ENCODE measurements at places on chromosomes 11 and 22. TPM values are rescaled to one million over a fixed set of nuclear protein-coding genes. Genes with fewer than 3 reads are reported as not detected.
A peak's percentile ranks its signal among the peaks of the same experiment; 100 is the strongest.

The MFRP gene
- total RNA-seq, result 2.9 TPM

The GAL gene
- not detected for total RNA-seq

The SERHL2 gene
- not detected for total RNA-seq

The RAB36 gene
- 1.7 TPM for total RNA-seq

The KRTAP5-10 gene
- total RNA-seq, result not detected

The OR4D5 gene
- total RNA-seq, result 7.2 TPM

The CHRDL2 gene
- total RNA-seq, result not detected

The ZNF70 gene
- 5.3 TPM for total RNA-seq

The OR52W1 gene
- not detected for total RNA-seq

The OR51B4 gene
- 3.1 TPM for total RNA-seq

DNA sequence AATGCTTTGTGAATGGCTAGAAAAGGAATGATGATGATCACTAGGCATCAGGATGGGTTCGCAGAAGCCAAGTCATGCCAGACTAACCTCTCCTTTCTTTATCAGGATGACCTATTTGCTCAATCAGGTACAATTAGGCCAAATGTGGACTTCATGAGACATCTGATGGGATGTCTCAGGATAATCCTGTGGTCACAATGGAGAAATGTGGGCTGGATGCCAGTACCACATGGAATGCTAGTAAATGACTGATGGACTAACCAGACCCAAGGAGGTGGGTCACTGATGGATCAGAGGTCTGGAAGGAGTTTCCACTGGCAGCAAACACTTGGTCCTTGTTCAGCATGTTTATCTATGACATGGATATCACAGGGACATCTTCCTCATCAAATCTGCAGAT is 94.8 kb upstream of the PHOX2A start:
- no peak for DNase-seq

GRCh38 chr11:77113382-77114088 is 10.9 kb downstream of the OMP start:
- peak; percentile 34 for DNase-seq

DNA sequence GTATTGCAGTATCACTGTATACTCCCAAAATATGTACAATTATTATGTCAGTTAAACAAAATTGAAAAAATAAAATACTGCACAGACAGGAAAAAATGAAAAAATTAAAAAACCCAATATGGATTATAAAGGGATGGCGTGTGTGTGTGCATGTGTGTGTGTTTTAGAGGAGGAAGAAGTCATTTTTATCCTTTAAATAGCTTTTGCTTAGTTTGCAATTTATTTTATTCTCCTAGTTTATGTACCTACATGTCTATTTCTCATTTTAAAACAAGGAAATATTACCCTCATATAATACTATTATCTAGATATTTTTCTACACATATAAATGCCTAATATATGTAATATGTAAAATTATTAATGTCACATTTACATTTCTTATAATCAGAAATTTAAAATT is 1144.3 kb downstream of the LRRC4C start:
- DNase-seq, result no peak

GRCh38 chr22:25741692-25742626 is at the start of gene MYO18B:
Gene MYO18B (plus strand): TSS chr22:25742188. CDS start chr22:25761093, 18,905 bp downstream.
- no peak for DNase-seq

DNA sequence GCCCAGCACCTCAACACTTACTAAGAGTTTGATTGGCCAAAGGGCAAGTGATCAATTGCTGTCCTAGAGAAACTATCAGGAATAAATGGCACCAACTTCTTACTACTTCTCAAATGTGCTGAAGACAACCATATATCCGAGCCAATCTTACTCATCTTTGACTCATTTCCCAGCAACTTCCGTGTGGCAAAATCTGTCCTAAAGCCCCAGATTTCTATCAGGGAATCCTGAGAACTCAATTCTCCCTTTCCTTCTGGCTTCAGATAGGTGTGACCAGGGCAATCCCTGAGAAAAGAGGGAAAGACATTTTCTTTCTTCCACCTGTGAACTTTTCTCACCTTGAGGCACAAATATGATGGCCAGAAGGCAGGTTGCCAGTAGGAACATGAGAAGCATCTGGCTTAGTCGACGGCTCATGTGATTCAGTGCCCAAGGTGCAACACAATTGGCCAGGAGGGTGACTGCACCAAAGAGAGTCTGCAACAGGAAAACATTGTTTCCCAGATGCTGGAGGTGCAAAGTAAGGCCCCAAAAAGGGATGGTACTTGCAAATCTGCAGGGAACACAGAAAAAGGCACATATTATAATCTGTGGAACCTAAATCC is 21.8 kb upstream of the SLC22A24 start:
- DNase-seq, result no peak

GRCh38 chr11:811446-812245 is 1.9 kb downstream of the RPLP2 start:
- no peak for DNase-seq

DNA sequence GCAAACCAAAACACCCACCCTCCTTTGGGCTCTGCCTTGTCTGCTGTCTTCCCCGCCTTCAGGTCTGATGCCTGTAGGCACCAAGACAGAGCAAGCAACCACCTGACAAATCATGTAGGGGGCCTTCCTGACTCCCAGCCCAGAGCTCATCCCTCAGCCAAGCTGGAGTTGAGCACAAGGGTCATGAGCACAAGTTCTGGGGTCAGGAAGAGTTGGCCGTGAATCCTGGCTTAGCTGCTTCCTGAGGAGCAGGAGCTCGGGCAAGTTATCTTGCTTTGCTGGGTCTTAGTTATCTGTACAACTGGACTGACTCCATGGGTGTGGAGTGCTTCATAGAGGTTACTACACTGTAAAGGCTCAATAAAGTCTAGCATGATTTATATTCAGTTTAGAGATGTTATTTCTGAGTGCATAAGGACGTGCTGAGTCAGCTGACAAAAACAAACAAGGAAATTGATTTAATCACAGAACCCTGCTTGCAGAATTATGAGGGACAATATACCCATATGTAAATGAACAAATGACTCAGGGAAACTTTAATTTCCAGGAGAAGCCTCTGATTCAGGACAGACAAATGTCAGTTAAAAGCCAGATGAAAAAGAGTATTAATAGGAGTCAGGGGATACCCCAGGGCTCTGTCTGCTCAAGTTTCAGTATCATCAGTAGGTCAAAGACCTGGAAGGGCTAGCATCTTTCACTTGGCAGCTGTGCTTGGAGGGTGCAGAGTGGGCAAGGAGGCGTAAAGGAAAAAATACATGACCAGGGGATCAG is 15.0 kb upstream of the APOA1 start:
- DNase-seq, result peak; percentile 88

- no peak for DNase-seq
Observed at GRCh38 chr11:17221968-17222367, 14.2 kb upstream of the PIK3C2A start.

- DNase-seq, result no peak
Observed at GRCh38 chr11:97908354-97908753, 1112.4 kb upstream of the CNTN5 start.

DNA sequence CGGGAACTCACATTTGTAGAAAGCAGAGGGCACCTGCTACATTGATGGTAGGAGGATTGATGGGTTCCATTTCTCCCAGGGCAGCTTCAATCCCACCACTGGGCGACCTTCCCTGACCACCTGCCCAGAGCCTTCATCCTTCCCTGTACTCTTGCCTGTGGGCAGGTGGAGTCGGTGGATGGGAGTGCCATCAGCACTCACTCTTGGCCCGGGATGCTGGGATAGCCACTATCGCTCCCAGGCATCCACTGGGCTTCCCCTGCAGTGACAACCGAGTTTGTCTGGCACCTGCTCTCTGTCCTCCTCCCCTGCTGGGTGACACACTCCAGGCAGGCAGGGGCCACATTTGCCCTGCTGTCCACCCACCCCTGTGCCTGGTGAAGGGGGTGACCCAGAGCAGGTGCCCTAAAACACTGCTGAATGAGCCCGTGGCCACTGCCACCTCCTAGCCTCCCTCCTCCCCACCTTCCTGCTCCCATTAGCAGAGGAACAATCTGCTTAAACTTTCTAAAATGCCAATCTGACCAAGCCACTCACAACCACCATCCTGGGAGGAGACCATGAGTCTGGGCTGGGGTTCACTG is 604.7 kb downstream of the TBC1D22A start:
- DNase-seq, result no peak

DNA sequence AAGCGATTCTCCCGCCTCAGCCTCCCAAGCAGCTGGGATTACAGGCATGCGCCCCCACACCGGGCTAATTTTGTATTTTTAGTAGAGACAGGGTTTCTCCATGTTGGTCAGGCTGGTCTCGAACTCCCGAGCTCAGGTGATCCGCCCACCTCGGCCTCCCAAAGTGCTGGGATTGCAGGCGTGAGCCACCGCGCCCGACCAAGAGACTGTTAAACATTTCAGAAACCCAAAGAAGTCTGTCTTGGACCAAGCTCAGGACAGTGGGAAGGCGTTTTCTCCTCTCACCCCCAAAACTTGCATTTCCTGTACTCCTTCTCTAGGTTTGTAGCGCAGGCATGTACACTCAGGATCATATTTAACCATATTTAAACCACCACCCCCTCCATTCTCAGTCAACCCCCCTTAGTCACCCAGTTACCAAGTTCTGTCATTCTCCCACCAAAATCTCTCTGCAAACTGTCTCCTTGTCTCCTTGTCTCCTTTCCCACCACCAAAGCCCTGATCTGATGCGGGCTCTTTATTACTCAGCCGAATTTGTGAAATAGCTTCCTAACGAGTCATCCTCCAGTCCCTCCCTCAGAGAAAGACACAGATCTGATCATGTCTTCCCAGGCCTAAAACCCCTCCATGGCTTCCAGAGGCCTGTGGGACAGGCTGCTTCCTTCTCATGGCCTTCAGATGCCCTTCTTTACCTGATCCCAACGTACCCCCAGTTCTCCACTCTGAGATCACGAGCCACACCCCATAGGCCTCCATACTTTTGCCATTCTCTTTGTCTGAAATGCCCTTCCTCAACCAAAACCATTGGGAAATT is 29.0 kb upstream of the CREB3L1 start:
- DNase-seq, result peak; percentile 82

GRCh38 chr11:18063862-18064434 is 17.9 kb upstream of the TPH1 start:
- no peak for DNase-seq

DNA sequence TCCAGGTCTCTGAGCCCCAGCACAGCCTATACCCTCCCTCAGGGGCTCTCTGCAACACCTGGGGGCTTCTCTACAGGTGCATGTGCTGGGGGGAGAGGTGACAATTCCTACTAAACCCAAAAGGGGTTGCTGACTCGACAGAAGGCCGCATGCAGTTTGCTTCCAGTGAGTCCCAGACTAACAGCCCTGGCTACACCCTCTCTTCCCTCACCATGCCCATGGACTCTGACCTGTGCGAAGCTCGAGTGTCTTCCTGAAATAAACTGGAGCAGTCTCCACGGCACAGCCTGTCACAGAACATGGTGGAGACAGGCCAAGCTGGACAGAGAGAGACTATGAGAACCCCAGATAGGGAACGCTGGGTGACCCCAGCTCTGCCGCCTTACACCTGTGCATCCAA is 16.6 kb downstream of the PLEKHA7 start:
- DNase-seq, result no peak

DNA sequence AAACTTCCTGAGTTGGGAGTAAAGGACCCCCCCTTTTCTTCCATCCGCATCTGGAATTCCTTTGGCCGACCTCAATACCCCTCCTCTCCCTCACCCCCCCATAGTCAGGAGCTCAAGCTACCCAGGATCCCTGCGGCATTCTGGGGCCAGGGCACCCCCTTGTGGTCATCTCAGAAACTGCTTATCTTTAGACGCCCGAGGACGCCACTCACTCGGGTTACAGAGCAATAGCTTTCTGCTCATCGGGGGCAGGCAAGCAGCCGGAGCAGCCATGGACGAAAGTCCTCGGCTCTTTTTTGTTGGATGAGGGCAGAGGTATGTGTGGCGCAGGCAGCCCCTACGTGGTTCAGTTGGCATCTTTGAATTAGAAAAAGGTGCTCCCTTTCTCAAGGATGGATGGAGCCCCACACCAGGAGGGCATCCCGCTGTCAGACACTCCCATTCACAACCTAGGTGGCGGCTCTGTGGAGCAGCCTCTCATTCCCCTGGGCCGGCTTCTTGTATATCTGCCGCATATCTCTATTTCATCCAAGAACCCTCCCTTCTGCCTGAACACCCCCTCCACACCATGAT is 2.3 kb downstream of the C1QTNF5 start:
- DNase-seq, result peak; percentile 90

DNA sequence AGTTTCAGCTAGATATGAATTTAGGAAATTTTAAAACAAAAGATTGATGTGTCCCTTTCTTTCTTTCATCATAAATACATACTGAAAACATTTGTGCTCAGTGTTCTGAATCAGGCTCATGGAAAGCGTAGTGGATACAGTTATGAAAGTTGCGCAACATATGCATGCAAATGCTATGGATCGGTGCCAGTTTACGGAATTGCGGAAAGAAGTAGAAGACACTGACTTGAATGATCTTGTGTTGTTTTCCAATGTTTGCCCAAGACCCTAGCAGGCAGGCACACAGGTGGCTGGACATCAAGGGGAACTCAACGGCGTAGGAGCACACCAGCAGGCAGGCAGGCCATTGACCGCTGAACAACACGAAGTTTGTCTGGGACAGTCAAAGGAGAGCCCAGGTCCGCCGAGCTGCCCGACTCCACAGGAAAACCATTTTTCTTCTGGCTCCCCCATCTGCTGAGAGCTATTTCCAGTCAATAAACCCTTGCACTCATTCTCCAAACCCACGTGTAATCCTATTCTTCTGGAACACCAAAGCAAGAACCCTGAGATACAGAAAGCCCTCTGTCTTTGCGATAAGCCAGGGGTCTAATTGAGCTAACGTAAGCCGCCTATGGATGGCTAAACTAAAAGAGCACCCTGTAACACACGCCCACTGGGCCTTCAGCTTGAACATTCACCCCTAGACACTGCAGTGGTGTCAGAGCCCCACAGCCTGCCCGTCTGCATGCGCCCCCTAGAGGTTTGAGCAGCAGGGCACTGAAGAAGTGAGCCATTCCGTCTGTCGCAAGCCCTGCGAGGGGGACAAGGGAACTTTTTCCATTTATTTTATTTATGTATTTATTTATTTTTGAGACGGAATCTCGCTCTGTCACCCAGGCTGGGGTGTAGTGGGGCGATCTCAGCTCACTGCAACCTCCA is 7.4 kb upstream of the BIRC3 start:
- DNase-seq, result no peak

- DNase-seq, result peak; percentile 12
Observed at GRCh38 chr22:17836992-17837742, 62.9 kb upstream of the BID start.

DNA sequence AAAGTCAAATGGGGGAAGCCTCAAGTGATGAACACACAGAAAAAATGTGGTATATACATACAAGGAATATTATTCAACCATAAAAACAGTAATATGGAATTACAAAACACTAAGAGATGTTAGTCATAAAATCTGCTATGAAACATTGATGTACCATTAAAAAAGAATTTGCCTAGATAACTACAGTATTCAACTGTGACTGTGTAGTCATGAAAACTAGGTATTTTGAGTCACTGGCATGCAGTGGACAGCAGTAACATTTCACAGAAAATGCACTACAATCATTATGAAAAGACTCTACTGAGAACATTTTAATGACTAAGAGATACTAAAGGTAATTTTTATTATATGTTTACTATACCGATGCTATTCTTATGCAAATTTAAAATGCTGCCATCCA is 11.7 kb downstream of the ZNF195 start:
- no peak for DNase-seq

GRCh38 chr11:66287211-66287888 is 1.6 kb downstream of the YIF1A start:
- no peak for DNase-seq

Data from umbilical cord (tissue), 2 donors.